CD8-positive, alpha-beta memory T cell (primary cell): ENCODE measurements at places on chromosomes 1 and 21. TPM values are rescaled to one million over a fixed set of nuclear protein-coding genes. Genes with fewer than 3 reads are reported as not detected.

GRCh38 chr1:93395195-93395594 lies 49.5 kb downstream of the DR1 start:
- H3K4me1 ChIP-seq = no peaks in the 10 kb centered on the region
- H3K27me3 ChIP-seq = no peaks in the 10 kb centered on the region
- H3K36me3 ChIP-seq = no peaks in the 10 kb centered on the region
- no peak overlapping the region for H3K27ac ChIP-seq
- H3K4me3 ChIP-seq = no peak overlapping the region

DNA sequence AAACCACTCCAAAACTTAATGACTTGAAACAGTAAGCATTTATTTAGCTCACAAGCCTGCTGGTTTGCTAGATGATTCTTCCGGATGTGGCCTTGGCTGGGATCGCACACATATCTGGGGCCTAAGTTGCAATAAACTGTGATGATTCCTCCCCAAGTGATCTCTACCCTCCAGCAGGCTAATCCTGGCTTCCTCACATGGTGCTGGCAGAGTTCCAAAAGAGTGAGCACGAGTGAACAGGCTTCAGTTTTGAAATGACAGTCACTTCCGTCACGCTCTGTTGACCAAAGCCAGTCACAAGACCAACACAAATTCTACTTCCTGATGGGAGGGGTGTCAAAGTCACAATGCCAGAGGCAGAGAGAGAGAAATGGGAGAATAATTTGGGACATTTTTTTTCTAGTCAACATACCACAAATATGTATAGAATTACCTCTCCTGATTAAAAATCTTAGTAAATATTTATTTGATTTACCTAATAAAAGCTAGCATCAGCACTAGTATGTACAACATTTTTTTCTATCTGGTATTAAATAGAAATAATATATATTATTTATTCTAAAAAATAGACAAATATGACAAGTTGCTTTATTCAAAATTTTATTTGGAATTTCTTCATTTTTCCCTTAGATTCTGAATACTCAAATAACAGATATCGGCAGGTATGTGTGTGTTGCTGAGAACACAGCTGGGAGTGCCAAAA lies 292.7 kb downstream of the TPR start:
- no peaks in the 10 kb centered on the region for H3K27me3 ChIP-seq
- no peaks in the 10 kb centered on the region for H3K36me3 ChIP-seq
- H3K4me1 ChIP-seq = no peaks in the 10 kb centered on the region
- no peak overlapping the region for H3K4me3 ChIP-seq

DNA sequence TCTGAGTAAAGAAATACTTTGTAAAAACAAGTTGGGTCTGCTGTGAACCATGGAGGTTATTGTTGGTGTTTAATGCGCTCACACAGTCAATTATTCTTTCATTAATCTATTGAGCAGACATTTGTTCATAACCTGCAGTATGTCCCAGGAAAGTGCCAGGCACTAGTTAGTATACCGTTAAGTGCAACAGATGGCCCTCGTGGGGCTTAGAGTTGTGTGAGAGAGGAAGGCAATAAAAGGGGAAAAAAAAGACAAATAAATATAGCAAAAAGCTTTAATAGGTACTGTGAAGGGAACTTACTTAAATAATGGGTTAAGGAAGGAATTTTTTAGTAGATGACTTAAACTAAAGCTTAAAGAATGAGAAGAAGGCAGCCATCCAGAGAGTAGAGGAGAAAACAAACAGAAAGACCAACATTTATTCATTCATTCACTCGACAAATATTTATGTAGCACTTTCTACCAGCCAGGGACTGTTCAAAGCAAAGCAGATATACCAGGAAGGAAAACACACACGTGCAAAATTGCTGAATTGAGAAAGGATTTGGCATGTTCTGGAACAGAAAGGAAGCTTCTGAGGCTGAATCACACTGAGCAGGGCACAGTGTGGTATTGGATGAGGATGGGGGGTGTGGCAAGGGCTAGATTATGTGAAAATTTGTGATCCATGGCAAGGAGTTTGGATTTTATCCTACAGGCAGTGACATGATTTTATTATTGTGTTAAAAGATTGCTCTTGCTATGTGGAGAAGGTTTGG lies 296.1 kb upstream of the SGIP1 start:
- no peak for DNase-seq
- H3K27ac ChIP-seq = no peak overlapping the region
- H3K27me3 ChIP-seq = no peaks in the 10 kb centered on the region
- H3K36me3 ChIP-seq = no peaks in the 10 kb centered on the region

Gene ETNK2
- total RNA-seq = 1.1 TPM
